Suppressor macrophage treated with lipopolysaccharide for 1 hour (primary cell): ENCODE measurements at places on chromosomes 5 and 9.

- DNase-seq, result no peak
Observed at GRCh38 chr5:57940236-57940635, 457.6 kb upstream of the ACTBL2 start.

- DNase-seq, result no peak
Observed at GRCh38 chr5:10775646-10776045, 14.6 kb upstream of the DAP start.

- DNase-seq, result peak; percentile 70
Observed at GRCh38 chr5:73448463-73449136, at the start of gene FOXD1. Gene FOXD1 (minus strand): TSS chr5:73448777. CDS start chr5:73448362, 415 bp downstream.

DNA sequence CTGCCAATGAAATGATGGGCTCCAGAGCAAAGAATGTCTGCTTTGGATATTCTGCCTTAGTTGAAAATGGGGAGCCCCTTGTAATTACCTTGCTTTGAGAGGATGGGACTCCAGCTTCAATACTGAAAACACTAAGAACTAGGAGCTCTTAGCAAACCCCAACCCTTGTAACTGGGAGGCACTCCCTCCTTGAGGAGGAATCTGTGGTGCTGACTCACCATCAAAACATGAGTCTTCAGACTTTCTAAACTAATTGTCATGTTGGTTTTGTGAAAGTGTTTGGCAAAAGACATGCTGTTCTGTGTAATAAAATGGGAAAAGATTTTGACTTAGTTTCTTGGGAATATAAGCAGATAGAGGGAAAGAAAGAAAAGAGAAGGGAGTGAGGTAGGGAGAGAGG lies 91.9 kb upstream of the PTPRD start:
- no peak for DNase-seq

DNA sequence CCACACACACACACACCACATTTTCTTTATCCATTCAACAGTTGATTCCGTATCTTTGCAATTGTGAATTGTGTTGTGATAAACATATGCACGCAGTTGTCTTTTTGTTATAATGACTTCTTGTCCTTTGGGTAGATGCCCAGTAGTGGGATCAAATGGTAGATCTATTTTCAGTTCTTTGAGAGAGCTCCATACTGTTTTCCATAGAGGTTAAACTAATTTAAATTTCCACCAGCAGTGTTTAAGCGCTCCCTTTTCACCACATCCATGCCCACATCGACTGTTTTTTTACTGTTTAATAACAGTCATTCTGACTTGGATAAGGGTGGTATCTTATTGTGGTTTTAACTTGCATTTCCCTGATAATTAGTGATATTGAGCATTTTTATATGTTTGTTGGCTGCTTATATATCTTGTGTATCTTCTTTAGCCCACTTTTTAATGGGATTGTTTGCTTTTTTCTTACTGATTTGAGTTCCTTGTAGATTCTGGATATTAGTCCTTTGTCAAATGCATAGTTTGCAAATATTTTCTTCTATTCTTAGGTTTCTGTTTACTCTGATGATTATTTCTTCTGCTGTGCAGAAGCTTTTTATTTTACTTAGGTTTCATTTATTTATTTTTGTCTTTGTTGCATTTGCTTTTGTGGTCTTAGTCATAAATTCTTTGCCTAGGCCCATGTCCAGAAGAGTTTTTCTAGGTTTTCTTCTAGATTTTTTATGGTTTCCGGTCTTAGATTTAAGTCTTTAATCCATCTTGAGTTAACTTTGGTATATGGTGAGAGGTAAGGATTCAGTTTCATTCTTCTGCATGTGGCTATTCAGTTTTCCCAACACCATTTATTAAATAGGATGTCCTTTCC lies 82.4 kb downstream of the SH3RF2 start:
- DNase-seq, result no peak

GRCh38 chr9:82645600-82645999 lies 417.3 kb downstream of the RASEF start:
- no peak for DNase-seq
